ENCODE measurements at places on chromosomes 2 and 18. TPM values are rescaled to one million over a fixed set of nuclear protein-coding genes. Genes with fewer than 3 reads are reported as not detected.

The PARD6G gene
- 6.5 TPM for total RNA-seq

DNA sequence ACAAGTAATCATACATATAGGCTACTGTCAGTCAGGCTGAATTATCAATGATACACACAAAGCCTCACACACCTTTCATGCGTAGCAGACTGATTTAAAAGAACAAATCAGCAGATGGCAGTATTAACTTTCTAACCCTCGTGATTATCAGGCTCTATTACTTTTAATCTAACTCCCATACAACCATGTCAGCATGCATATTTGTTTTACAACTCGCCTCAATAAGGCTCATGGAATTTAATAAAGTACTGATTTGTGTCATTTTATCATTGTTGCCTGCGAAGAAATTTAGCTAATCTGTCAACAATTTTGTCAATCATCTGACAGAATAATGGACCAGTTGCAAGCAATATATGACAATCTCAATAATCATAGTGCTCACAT is 82.8 kb downstream of the SLC25A12 start:
- H3K36me3 ChIP-seq, result peaks cover 12% of the 10 kb centered on the region
- DNase-seq, result no peak
- H3K27ac ChIP-seq, result no peak overlapping the region

The GYPC gene
- total RNA-seq, result 76.7 TPM

DNA sequence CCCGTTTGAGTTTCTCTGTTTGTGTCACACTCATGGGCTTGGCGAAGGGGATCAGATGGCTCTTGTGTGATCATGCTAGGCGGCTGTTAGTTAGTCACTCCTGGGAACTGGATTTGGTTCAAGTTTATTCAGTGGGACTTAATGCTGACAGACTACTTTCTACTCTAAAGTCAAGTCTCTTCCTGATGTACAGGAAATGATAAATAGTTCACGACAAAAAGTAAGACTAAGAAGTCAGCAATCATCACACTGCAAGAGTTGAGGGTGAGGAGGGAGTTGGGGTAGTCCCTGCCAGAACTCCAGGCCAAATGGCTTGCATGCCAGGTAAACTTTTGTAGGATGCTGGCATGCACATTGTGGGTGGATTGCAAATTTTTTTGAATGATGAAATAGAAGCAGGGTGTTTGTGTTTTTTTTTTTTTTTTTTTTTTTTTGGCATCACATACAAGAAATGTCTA is 25.1 kb upstream of the CCL20 start:
- DNase-seq, result no peak
- H3K36me3 ChIP-seq, result no peaks in the 10 kb centered on the region
- no peak overlapping the region for H3K4me3 ChIP-seq
- H3K4me1 ChIP-seq, result no peaks in the 10 kb centered on the region

DNA sequence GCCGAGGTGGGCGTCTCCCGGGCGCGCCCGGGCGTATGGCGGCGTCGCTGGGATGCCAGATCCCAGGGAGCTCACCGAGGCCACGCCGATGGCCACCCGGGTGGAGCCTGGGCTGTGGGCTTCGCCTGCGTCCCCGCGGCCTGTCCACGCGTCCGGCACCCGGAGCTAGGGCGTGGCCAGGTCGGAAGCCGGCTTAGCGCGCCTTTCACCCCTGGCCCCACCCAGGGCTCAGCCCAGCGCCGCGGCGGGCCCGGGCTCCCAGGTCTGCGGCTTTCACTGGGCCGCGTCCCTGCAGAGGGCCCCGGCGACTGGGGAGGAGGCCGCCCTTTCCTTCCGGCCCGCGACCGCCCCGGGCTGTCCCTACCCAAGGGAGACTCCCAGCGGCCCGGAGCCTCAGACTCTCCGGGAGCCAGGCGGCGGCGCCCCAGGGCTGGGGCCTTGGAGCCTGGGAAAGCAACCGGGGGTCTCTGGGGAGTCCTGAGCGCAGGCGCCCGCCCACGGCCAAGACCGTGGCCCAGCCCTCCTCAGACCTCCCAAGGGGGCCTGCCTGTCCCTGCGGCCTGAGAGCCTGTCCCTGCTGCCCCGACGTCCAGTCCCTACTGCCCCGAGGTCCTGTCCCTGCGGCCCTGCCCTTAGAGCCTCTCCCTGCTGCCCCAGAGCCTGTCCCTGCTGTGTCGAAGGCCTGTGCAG is 36.3 kb upstream of the ITM2C start:
- H3K36me3 ChIP-seq, result no peaks in the 10 kb centered on the region
- H3K4me1 ChIP-seq, result peaks cover 3% of the 10 kb centered on the region
- H3K27me3 ChIP-seq, result peaks cover 38% of the 10 kb centered on the region
- peak overlapping the region; percentile 36 for H3K4me3 ChIP-seq

GRCh38 chr2:218709908-218710307 is 727 bp upstream of the TTLL4 start:
- H3K27me3 ChIP-seq, result no peaks in the 10 kb centered on the region
- H3K4me3 ChIP-seq, result peak overlapping the region; percentile 94
- H3K4me1 ChIP-seq, result peaks cover 11% of the 10 kb centered on the region
- no peaks in the 10 kb centered on the region for H3K36me3 ChIP-seq

The C1QL2 gene
- not detected for total RNA-seq

- DNase-seq, result no peak
- no peaks in the 10 kb centered on the region for H3K27me3 ChIP-seq
- peaks cover 10% of the 10 kb centered on the region for H3K4me1 ChIP-seq
- no peaks in the 10 kb centered on the region for H3K36me3 ChIP-seq
Measured at GRCh38 chr2:9152975-9153642, 53.5 kb upstream of the ASAP2 start.

DNA sequence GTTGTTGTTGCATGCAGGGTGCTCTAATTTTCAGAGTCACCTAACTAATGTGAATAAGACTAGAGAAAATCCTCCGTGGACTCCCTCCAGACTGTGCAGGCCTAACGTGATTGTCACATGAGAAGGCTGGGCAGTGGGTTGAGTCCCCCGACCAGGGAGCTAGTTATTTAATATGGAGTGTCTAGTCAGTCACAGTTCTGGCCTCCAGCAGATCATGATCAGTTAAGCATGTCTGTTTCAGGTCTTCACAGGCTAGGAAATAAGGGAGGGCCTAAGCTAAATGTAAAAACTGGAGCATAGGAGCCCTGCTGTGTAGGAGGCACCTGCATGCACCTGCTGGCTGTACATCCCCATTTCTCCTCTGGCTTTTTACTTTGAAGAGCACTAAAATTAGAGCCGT is 86.8 kb downstream of the PRPF40A start:
- no peaks in the 10 kb centered on the region for H3K4me1 ChIP-seq
- H3K36me3 ChIP-seq, result peaks cover 46% of the 10 kb centered on the region
- H3K27me3 ChIP-seq, result no peaks in the 10 kb centered on the region
- no peak overlapping the region for H3K4me3 ChIP-seq

DNA sequence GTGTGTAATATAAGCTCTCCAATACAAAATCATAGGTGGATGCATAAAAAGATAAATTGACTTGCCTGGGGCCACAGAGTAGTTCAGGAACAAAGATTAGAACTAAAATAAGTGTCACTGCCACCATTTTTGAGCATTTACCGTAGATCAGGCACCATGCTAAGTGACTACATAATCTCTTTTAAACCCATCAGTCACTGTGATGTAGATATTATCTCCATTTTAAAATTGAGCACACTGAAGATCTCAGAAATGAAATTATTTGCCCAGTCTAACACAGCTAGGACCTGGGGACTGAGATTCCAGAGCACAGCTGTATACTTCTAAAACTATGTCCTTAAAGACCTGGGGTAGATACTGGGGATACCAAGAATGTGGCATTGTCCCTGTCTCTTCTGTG is 737.3 kb downstream of the CNTNAP5 start:
- H3K4me1 ChIP-seq, result no peaks in the 10 kb centered on the region
- no peak for DNase-seq
- no peaks in the 10 kb centered on the region for H3K27me3 ChIP-seq
- H3K27ac ChIP-seq, result no peak overlapping the region
- H3K36me3 ChIP-seq, result no peaks in the 10 kb centered on the region

DNA sequence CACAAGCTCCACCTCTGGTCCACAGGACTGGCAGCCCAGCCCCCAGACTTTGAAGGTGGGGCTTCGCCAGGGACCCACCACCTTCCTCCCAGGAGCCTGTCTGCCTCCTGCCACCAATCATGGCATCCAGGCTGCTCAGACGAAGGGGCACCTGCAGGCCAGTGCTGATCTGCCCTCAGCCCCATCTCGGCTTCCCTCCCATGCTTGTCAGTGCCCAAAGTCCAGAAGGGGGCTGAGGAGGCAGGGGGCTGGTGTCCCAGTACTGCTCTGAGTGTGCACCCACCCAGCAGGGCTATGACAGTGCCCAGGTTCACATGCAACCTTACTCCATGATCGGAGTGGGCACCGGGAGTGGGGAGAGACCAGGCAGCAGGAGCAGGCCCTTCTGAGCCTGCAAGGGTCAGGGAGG is 25.3 kb upstream of the RUFY4 start:
- no peak overlapping the region for H3K4me3 ChIP-seq
- no peak for DNase-seq
- no peak overlapping the region for H3K27ac ChIP-seq

Measured in upper lobe of right lung (tissue), 1 donor.